ENCODE measurements at places on chromosomes 3 and 15. TPM values are rescaled to one million over a fixed set of nuclear protein-coding genes. Genes with fewer than 3 reads are reported as not detected.

HEG1 gene
- 51.2 TPM for total RNA-seq

GOLGA8S gene
- total RNA-seq, result 0.15 TPM

NAALADL2 gene
- 1.5 TPM for total RNA-seq

LYZL4 gene
- not detected for total RNA-seq

PLCL2 gene
- 6.2 TPM for total RNA-seq

CRYGS gene
- total RNA-seq, result 0.65 TPM

Measured in epithelial cell of umbilical artery (primary cell).